ENCODE measurements at places on chromosomes 7 and 10.

GRCh38 chr10:42149027-42149700 lies 489.2 kb downstream of the ZNF33B start:
- DNase-seq: peak; percentile 3

GRCh38 chr10:106661767-106662140 lies 502.8 kb downstream of the SORCS1 start:
- no peak for DNase-seq

DNA sequence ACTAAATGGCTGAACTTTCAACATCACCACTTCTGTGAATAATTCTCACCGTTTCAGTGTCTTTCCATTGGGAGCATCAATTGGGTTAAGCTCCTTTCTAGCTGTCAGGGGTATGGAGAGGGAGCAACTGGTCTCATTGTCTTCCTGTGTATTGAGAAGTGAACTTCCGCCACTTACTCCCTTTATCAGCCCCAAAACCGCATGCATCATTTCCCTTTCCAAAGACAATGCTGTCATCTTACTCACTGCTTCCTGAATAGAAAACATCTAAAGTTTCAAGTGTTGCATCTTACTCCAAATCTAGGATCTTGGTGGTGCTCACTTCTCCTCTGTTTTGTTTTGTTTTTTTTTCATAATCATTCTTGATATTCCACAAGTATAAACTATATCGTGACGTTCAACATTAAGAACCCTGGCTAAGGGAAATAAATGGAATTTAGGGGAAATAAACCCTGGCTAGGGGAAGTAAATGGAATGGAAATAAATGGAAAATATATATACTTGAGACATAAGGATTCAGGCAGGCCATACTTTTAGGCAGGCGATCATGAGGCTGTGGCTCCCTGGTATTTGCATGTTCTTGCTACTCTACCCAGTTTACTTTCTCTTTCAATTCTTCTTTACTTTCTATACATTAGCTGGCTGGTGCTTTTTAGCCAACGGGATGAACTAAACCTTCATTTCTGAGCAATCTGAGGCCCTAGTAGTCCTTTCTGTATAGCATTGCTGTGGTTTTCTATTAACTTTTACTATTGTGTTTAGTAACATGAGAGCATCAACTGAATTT lies 371.9 kb downstream of the BMPER start:
- DNase-seq: peak; percentile 54

DNA sequence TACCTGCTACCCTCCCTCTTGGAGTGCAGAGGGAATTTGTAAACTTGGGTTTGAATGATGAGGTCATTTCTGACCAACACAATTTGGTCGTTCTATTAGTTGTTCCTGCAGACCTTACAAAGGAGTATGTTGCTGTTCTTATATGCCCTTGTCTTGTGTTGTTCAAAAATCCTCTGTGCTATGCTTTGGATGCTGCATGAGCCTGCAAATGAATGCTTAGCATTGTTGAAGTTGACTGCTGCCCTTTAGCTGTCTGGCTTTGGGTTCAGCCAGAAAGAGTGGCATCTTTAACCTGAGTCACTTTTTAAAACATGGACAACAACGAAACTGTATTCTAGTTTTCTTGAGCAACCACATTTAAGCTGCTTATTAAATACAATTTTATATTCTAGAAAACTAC lies 80.3 kb downstream of the SND1 start:
- DNase-seq: no peak

DNA sequence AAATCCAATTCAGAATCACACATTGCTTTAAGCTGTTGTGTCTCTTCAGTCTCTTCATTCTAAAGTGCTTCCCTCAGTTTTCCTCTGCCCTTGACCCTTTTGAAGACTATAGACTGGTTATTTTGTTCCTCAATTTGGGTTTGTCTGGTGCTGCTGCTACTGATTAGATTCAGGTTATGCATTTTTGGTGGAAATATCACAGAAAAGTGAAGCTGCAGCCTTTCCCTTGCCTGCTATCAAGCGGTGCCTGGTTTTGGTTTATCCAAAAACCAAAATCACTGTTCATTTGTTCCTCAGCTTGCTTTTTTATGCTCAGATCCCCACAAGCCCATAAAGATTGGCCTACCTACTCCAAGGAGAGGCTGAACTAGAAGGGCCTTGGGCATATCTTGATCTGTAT lies 55.2 kb downstream of the ELMO1 start:
- DNase-seq: no peak

DNA sequence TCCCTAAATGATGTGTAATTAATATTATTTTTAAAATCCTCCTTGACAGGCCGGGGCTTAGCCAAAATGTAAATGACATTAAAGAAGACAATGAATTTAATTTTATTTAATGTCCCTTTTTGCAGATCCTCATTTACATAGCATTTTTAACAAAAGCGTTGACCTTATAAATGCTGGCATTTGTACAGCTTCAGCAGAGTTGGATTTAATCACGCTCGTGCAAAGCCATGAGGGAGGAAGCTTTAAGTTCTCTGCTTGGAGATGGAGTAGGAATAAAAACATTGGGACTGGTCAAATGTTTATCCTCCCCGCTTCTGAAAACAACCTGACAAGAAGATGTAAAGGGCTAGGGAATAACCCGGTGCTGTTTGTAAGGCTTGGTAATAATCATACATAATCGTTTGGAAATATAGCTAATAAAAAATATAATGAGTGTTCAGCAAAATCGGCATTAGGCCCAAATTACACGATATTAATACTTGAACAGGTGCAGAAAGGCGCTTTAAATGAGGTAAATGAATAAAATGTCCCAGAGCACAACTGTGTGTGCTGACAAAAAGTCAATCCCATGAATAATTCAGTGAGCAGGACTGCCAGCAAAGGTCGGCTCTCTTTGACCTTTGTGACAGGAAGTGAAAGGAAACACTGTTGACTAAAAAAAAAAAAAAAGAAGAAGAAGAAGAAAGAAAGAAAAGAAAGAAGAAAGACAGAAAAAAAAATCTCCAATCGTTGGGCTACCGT lies 11.5 kb downstream of the EBF3 start:
- no peak for DNase-seq

DNA sequence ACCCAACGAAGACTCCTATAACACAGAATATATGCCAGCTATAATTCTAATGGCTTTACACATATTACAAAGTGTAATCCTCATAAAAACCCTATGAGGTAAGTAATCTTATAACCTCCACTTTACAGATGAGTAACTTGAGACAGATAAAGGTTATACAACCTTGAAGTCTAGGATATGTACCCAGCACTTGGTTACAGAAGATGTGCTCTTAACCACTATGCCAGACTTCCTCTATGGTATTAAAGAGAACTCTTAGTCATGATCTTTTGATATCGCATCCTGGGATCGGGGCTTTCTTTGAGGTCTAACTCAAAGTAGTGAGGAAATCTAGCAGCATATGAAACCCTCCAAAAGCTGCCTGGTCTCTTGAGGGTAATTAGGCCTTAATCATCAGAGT lies 319.2 kb upstream of the LRRN3 start:
- DNase-seq: no peak

- peak; percentile 24 for DNase-seq
Measured at GRCh38 chr10:4546500-4546899, 279.5 kb upstream of the AKR1E2 start.

GRCh38 chr10:128744811-128745305 lies 618.6 kb upstream of the MKI67 start:
- no peak for DNase-seq

- no peak for DNase-seq
Measured at GRCh38 chr7:50920031-50920635, 137.4 kb upstream of the GRB10 start.

DNA sequence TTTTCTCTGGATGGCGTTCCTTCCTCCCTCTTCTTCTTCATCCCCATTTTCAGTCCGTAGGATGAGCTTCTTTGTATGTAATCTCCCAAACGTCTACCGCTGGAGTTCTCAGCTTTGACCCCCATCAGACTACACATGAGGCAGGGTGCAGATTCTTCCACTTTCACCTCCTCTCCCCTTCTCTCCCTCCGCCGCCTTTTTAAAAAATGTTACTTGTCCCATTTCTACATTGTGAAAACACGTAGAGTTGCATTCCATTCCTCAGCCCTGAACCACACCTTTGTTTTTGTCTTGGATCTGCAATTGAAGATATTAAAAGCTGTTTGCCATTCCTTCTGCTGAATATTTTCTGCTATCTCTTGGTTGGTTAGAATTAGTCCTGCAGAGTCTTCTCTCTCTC lies 6.2 kb downstream of the ADIRF start:
- no peak for DNase-seq

- peak; percentile 79 for DNase-seq
Measured at GRCh38 chr7:105806592-105807447, 69.6 kb downstream of the ATXN7L1 start.

GRCh38 chr7:54747234-54747633 lies 11.8 kb downstream of the SEC61G start:
- no peak for DNase-seq

DNA sequence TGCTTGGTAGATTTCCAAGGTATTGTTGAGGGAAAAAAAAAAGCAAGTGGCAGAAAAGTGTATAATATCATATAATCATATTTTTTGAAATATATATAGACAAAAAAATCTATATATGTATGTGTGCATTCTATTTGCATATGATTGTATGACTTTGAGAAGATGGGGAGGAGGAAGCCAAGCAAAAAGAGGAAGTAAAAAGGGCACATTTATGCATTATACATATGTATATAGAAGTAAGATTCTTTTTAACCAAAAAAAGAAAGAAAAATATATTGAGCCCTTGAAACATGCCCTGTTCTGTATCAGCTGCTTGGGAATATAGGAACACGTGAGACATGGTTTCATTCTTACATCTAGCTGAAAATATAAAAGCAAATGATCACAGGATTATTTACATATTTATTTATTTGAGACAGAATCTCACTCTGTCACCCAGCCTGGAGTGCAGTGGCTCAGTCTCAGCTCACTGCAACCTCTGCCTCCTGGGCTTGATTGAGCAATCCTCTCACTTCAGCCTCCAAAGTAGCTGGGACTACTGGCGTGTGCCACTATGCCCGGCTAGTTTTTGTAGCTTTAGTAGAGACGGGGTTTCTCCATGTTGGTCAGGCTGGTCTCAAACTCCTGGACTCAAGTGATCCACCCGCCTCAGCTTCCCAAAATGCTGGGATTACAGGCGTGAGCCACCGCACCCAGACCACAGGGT lies 18.0 kb upstream of the SLF2 start:
- no peak for DNase-seq

DNA sequence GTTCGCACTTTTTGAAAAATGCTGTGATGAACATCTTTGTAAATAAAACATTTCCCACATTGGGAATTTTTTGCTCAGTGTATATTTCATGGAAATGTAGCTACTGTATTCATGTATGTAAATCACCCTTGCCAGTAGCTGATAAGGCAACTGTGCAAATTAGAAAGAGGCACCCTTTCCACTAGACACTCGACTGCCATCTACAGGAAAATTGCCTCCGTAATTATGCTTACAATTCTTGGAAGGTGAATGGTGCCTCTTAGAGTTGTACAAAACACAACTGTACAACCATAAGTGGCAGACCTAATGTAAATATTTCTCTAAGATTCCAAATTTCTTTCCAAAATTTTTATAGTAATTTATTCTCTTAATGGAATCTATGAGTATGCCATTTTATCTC lies 491.7 kb downstream of the CCSER2 start:
- no peak for DNase-seq

DNA sequence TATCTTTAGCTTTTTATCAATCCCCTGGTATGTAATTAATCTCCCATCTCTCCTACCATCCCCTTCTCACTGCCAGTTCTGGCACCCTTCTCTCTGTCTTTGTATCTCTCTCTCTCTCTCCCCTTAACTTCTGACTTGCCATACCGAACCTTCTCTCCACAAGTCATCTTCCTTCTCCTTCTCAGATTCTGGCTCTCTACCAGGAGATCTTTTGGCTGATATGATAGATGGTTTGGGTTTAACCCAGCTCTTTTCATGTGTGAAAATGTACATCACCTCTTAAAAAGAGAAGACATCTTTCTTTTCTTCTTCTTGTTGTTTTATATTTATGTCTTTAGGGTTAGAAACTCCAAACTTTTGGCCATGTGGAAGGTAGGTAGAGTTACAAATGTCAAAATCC lies 196.7 kb downstream of the HGF start:
- DNase-seq: peak; percentile 13

DNA sequence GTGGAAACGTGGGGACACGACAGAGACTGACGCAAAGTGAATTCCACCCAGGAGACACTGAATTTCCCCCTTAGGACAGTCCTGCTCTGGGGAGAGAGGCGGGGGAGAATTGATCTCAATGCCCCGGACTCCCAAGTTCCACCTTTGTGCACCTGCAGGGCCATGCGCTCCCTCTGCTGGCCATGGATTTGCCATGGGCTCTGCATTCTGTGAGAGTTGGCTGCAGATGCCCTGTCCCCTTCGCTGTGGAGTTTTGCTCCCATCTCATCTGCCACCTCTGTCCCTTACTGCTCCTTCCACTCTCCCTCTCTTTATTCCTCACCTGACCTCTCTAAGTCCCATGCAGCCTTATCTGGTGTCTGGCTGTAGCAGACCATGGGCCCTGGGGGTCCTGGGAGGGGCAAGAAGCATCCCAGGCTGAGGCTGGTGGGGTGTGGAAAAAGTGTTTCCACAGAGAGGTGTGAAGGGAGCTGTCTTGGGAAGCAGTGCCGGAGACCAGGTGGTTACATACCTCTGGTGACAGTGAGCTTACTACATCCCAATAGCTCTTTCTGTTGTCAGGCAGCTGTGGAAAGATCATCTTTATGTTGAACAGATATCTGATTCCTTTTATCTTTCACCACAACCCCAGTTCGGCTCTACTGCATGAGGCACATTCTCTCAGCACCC lies 14.3 kb downstream of the GHRHR start:
- peak; percentile 39 for DNase-seq

DNA sequence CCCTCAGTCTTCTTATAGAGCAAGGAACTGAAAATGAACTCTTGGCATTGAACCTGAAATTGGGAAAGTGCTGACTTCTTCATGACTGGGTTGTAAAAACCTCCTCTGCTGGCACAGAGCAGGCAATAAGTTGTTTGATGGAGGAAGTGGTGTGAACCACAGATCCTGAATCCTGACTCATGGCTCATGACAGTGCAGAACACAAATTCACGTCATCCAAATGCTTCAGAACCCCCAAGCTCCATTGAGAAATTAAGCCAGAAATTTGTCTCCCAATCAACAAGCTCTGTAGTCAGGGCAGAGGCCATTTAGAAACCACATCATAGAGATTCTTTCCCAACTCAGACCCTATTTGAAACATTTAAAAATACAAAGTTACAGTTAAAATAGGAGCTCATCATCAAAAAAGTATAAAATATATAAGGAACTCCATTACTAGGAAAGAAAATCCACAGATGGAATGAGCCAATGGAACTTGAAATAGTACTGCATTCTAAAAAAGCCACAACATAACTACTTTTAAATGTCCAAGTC lies 10.3 kb upstream of the STK17A start:
- DNase-seq: peak; percentile 100

DNA sequence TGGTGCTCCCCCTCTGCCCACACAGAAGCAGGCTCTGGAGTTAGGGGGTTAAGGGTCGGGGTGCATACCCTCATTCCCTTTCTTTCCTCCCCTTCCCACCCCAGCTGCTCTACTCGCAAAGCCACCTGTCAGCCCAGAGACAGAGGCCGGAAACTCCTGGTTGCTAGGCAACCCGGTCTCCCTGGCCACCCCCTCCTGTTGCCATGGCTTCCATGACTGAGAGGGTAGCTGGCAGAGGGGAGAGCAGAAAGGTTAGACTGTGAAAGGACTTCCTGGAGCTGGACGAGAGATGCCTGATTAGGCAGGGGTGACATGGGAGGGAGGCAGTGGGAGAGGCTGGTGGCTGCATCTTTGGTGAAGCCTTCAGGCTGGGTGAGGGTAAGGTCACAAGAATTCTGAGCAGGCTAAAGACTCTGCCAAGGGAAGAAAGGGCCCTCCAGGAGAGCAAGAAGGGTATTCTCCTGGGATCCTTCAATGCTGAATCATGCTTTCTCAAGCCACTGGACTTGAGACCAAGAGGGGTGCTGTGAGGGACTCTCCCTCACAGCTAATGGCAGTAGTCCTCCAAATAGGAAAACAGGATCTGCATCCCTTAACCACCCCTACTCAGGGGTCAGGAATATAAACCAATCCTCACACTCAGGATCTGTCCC lies 5.4 kb downstream of the PSD start:
- peak; percentile 31 for DNase-seq

Measured in EH (cell line).